ENCODE measurements at places on chromosomes 7 and 10.
A peak's percentile ranks its signal among the peaks of the same experiment; 100 is the strongest.

DNA sequence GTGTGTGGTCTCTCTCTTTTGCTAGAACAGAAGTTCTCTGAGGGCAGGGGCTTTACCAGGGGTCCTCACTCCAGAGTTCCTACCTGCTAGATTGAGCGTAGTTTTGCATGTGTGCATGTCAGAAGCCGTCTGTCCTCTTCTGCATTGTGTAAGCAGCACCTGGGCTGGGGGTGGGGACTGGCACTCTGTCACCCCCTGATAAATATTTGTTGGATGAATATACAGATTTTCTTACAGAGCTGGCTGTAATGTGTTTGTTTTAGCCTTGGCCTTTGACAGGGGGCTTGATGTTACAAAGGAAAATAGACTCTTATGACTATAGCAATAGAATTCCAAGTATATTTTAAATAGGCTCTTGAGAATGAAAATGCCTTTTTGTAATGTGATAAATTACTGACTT lies 46.6 kb downstream of the WDR37 start:
- peak; percentile 8 for DNase-seq

GRCh38 chr7:22295402-22296264 lies 61.3 kb downstream of the RAPGEF5 start:
- DNase-seq = peak; percentile 53

DNA sequence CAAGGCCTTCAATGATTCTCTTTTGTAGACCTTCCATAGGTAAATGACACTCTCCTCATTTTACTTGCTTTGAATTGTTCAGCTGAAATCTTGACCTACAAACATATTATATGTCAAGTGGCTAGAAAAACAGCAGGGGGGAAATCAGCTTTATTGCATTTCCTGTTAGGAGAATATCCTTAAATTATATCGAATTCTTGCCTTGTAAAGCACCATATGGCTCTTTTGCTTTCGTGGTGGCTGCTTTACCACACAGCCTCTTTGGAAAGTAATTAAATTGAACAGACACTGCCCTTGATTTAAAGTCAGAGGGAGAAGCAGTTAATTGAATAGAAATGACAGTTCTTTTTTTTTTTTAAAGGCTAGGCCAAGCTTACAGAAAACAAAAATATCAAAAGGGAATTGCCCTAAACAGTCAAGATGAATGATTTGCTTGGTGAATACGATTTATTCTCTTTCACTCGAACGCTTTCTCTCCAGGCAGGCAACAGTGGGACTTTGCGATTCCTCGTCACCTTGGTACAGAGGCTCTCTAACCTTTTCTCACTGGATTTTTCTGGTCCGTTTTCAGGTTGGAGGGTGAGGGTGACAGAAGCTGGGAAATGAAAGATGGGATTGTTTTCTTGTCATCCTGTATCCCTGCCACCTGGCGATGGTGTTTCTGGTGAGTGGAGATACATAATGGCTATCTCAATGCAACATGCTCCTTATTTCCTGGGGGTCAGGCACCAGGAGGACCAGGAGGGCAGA lies 126.0 kb downstream of the GATA3 start:
- no peak for DNase-seq

DNA sequence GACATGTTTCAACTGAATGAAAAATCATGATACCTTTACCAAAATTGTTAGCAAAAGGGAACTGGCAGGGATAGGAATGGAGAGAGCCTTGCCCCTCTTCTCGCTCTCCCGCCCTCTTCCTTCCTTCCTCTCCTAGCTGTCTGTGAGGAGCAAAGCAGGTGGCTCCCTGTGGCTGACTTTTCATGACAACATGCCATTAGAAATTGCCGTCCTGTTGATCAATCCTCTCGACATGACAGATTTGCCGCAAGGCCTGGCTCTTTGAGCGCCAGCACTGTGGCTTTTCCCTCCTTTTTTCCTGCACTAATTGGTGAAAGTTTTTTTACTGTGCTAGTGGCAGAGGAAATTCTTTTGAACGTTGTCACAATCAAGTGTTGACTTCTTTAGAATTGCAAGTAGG lies 171.1 kb downstream of the TCF7L2 start:
- no peak for DNase-seq

DNA sequence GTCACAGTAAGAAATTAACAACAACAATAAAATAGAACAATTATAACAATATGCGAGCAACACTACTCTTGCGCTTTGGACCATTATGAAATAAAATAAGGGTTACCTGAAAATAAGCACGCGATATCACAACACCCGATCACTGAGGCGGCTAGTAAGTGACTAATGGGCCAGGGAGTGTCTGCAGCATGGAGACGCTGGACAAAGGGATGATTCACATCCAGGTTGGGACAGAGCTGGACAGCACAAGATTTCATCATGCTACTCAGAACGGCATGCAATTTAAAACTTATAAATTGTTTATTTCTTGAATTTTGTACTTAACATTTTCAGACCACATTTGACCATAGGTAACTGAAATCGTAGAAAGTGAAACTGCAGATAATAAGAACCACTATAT lies 15.6 kb downstream of the HIBADH start:
- DNase-seq = peak; percentile 61

DNA sequence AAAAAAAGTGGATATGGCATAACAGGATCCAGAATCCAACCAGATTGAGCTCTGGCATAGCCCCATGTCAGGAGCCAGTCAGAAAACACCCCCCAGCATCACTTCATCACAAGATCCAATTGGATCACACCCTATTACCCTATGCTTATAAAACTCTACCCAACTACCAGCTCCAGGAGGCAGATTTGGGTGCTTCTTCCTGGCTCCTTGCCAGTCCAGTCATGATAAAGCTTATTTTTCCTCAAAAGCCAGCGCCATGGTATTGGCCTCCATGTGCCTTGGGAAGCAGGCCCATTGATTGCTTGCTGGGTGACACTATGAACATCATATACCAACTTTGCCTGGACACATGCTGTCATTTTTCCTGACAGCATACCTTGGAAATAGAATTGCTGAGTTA lies 281.4 kb upstream of the MKLN1 start:
- peak; percentile 27 for DNase-seq

DNA sequence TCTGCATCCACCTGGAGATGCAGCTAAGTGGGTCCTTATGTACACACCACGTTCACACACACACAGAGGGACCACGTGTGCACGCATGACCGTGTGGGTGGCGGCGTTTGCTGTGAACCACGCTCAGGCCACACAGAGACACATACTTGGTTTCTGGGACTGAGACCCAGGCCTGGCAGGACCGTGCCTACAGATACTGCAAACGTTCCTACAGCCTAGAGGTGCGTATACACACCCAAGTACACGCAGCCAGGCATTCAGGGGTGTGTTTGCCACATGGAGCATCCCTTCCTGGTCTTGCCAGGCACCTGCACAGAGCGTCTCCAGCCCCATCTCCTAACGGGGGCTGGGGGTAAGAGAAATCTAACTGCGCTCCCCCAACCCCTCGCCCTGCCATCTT lies 49.0 kb upstream of the GTF2IRD1 start:
- no peak for DNase-seq

DNA sequence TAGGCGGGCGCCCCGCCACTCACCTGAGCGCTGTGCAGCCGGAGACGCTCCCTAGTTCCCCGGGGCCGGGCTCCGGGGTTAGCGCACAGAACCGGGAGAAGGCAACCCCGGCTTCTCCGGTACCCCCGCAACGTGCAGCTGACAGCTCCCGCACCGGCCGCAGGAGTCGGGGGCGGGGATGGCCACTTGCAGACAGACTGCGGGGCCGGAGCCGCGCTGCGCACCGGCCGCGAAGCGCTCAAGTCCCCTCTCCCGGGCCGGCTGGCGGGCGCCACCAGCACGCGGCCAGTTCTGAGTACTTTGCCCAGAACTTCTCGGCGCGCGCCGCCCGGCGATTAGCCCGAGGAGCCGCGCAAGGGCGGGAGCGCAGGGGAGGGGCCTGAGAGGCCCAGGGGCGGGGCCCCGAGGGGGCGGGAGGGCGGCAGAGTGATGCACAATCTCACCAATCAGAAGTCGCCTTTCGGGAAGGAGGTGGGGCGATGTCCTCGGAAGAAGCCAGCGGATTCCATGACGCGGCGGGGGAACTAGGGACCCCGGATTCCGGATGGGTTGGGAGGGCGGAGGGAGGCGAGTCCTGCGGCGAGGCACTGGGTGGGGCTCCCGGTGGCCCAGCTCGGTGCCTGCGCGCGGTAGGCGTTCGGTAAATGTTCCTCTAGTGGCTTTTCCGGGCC lies at the start of gene OSBPL3:
OSBPL3 (minus strand) TSS at position 316 of the 671 bp plus-strand sequence. CDS start 87,706 bp downstream, outside the sequence.
- peak; percentile 97 for DNase-seq

- DNase-seq = no peak
Observed at GRCh38 chr10:22429146-22429545, 83.8 kb downstream of the SPAG6 start.

- peak; percentile 73 for DNase-seq
Observed at GRCh38 chr7:8418629-8419245, 14.7 kb upstream of the NXPH1 start.

- DNase-seq = no peak
Observed at GRCh38 chr7:2758673-2759616, 70.9 kb downstream of the AMZ1 start.

DNA sequence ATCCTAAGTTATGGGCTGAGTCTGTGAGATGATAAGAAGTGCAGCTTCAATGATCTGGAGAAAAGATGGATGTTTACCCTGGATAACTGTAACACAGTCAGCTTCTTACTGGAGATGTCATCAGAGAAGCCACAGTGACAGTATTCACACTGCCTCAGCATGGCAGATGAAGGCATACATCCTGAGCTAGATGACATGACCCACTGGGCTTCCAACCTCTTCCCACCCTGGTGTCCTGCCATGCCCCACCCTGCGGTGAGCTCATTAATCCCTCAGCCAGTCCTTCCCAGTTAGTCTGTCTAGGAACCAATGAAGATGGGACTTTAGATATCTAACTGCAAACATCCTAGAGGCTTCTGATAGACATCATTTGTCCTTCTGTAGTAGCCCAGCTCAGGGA lies 213.8 kb downstream of the TAX1BP1 start:
- DNase-seq = no peak

GRCh38 chr7:158486919-158487318 lies 100.7 kb downstream of the PTPRN2 start:
- DNase-seq = no peak

- no peak for DNase-seq
Observed at GRCh38 chr7:36215457-36215765, 62.4 kb downstream of the EEPD1 start.

- no peak for DNase-seq
Observed at GRCh38 chr10:67015225-67015624, 89.4 kb downstream of the LRRTM3 start.

GRCh38 chr7:116172353-116172752 lies 38.0 kb upstream of the TES start:
- peak; percentile 45 for DNase-seq

Measured in GM23248 (cell line).